Lung (tissue), 17 donors: ENCODE measurements at places on chromosomes 2 and 18. TPM values are rescaled to one million over a fixed set of nuclear protein-coding genes. Genes with fewer than 3 reads are reported as not detected.

Gene ELOA2
- not detected for polyA plus RNA-seq

Gene CPLX4
- polyA plus RNA-seq: 0.01 TPM

DNA sequence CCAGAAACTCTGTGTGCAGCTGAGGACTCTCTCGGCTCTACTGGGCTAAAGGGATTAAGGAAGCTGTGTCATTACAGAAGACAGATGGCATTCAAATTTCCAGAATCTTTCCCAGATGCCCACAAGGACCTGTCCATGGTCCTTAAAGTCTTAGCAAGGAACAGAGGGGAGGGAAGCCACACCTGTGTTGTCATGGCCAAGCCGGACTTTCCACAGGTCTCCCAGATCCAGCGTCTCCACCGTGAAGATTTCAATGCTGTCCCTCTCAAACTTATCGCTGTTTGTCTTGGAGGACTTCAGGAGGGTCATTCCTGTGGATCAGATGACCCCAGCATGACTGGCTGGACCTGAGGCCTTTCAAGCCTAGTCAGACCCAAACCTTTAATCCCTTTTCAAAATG lies 114.5 kb downstream of the LOXHD1 start:
- no peaks in the 10 kb centered on the region for H3K4me1 ChIP-seq
- H3K36me3 ChIP-seq: no peaks in the 10 kb centered on the region
- H3K27me3 ChIP-seq: no peaks in the 10 kb centered on the region
- H3K27ac ChIP-seq: no peak overlapping the region

- H3K4me1 ChIP-seq: peaks cover 8% of the 10 kb centered on the region
- H3K27ac ChIP-seq: no peak overlapping the region
- H3K36me3 ChIP-seq: no peaks in the 10 kb centered on the region
- no peak overlapping the region for H3K4me3 ChIP-seq
- DNase-seq: no peak
Observed at GRCh38 chr2:157460897-157461296, 17.0 kb upstream of the CYTIP start.

Gene CD28
- 0.14 TPM for polyA plus RNA-seq

DNA sequence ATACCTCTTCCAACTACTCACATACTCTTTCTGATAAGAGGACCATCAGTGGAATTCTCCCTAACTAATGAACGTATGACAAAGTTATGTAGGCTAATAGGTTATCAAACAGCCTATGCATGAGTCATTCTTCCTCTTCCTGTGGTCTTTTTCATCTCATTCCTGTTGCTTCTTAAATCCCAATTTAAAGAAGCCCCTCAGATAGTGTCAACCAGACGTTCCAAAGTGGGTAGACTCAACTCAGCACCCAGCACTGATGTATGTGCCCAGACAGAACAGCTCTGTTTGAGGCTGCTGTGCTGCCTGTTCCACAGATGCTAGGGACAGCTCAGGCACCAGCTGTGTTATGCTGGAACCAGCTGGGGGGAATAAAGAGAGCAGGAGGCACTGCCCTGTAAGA lies 52.6 kb downstream of the CXCR4 start:
- H3K27ac ChIP-seq: no peak overlapping the region
- H3K4me1 ChIP-seq: no peaks in the 10 kb centered on the region
- H3K36me3 ChIP-seq: no peaks in the 10 kb centered on the region
- H3K4me3 ChIP-seq: no peak overlapping the region

Gene FAM237A
- not detected for polyA plus RNA-seq

DNA sequence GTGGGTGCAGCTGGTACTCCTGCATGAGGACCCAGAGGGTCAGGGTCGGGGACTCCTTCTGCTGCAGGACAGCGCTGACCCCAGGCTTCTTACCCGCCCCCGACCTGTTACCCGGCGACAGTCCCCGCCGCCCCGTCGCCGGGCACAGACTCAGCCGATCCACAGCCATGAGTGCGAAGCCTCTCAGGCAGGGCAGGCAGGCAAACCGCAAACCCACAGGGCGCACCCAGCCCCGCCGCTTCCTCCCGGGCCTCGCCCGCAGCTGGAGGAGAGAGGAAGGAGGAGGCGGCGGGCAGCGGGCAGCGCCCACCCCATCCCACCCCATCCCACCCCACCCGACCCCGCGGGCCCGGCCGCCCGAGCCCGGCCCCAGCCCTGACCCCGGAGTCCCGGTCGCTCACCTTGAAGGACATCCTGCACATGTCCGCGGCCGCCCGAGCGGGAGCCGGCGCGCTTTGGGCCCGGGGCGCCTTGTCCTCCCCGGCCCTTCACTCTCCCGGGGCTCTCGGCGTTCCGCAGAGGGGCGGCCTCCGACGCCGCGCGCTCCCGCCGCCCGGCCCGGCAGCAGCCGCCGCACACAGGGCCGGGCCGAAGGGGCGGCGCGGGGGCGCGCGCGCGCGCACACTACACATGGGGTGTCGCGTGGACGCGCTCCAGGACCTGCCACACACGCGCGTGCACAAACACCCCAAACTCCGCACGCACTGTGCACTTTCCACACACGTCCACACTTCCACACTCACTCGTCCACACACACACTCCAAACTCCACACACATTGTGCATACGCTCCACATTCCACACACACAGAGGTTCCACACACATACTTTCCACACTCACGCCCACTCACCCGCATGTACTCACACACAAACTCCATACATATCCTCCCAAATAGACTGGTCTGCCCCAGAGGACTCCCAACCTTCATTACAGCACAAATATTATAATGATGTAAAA lies at the start of gene ANKRD29:
Gene ANKRD29, minus strand, starts transcription at position 603 of the 955 bp plus-strand sequence. Its CDS starts 181 bp downstream, at position 422.
- peak within 1 kb of the TSS; percentile 88 for H3K27ac ChIP-seq
- peak; percentile 67 for DNase-seq
- peak within 1 kb of the TSS; percentile 67 for H3K4me3 ChIP-seq
- no peaks in the 10 kb centered on the region for H3K27me3 ChIP-seq

Gene RELCH
- 13.6 TPM for polyA plus RNA-seq

- no peaks in the 10 kb centered on the region for H3K36me3 ChIP-seq
- no peaks in the 10 kb centered on the region for H3K27me3 ChIP-seq
- H3K4me1 ChIP-seq: no peaks in the 10 kb centered on the region
Observed at GRCh38 chr18:9876867-9877654, 8.7 kb upstream of the TXNDC2 start.
